ENCODE measurements at places on chromosomes 3 and 15. TPM values are rescaled to one million over a fixed set of nuclear protein-coding genes. Genes with fewer than 3 reads are reported as not detected.

- no peak for DNase-seq
Measured at GRCh38 chr15:53910236-53910849, 67.9 kb upstream of the UNC13C start.

DNA sequence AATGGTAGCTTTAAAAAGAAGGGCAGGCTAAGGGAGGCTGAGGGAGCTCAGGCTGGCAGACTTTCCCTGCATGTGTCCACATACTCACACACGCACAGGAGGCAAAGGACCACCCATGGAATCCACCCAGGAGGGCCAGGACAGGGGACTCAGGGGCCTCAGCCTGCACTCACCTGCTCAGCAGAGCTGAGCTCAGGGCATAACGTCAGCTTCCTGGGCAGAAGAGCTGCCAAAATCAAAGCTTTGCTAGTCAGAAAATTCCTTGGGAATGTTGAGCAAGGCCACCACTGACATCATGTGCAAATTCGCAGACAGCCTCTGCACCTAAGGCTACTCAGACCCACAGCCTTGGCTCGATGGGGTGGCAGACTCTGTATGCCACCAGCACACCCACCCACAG is 16.4 kb upstream of the ALAS1 start:
- DNase-seq, result no peak

GRCh38 chr3:67044295-67044694 is 46.2 kb downstream of the KBTBD8 start:
- DNase-seq, result no peak

DNA sequence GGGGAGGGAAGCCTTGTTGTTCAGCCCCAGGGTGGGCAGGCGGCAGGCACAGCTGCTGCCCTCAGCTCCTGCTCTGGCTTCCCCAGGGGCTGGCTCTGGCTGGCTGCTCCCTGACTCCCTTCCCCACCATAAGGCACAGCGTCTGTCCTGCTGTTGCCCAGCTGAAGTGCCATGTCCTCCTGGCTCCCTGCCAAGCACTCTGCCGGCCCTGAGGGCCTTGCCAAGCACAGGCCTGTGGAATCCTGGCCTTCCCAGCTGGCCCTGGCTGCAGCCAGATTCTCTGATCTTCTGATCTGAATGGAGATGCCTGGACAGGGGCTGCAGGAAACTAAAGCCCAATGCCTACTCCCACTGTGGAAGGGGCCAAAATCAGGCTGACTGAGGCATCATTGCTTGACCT is 1.1 kb downstream of the IQCF6 start:
- DNase-seq, result no peak

GRCh38 chr3:158097081-158097592 is 9.1 kb downstream of the SHOX2 start:
- no peak for DNase-seq

Gene EMC7
- total RNA-seq, result 32.4 TPM

DNA sequence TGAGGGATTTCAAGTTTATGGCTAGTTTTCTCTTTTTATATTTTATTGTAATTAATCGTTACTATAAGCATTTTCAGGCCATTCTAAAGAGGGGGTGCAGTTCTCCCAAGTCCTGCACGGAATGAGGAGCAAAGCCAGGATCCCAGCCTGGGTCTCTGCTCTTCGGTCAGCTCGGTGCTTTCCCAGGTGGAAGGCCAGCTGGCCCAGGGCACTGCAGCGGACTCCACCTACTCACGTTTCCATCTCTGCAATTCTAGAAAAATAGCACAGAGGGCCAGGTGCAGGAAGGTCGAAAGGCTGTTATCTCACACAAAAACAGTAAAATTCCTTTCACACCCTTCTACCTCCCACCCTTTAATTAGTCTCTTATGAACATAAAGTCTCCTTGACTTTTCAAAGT is 59.5 kb upstream of the HES1 start:
- DNase-seq, result no peak

GRCh38 chr3:139124197-139124596 is 79.5 kb upstream of the PRR23C start:
- DNase-seq, result no peak

GRCh38 chr3:186492385-186492984 is 51.7 kb downstream of the CRYGS start:
- no peak for DNase-seq

- no peak for DNase-seq
Measured at GRCh38 chr15:76799760-76800159, 105.4 kb downstream of the SCAPER start.

Gene PPP2R3A
- 4.5 TPM for total RNA-seq

DNA sequence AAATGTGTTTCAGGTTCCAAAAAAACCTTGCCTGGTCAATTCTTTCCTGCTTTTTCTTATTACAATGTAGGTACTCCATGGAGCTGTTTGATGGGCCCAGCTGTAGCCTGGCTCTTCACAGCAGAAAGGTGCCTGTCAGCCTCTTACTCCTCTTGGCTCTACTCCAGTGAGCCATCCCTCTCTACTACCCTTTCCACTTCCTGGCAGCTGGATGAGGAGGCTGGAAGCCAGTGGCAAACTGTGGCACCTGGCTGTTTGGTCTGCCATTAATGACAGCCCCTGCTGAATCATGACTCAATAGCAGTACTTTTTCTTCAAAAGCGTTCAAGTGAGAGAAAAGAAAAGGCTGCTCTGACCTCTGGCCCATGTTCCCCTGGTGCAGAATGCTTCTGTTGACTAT is 618.1 kb downstream of the PYDC2 start:
- DNase-seq, result no peak

Gene NAALADL2
- 0.13 TPM for total RNA-seq

DNA sequence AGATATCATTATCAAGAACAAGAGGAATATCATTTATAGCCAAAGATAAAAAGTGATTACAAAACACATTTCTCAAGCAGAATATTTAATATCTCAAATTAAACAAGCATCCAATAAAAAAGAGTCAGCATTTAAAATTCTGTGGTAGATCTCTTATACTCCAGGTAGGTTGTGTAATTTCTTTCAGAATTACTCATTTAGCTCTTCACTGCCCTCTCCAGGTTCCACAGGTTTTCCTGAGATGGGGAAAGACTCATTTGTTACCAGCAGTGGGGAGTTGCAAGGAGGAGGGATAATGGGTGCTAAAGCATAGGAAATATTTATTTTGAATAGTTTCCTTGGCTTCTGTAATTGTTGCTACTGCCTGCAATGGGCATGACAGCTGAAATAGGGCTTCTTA is 83.1 kb upstream of the RASGRP1 start:
- DNase-seq, result peak; percentile 3

DNA sequence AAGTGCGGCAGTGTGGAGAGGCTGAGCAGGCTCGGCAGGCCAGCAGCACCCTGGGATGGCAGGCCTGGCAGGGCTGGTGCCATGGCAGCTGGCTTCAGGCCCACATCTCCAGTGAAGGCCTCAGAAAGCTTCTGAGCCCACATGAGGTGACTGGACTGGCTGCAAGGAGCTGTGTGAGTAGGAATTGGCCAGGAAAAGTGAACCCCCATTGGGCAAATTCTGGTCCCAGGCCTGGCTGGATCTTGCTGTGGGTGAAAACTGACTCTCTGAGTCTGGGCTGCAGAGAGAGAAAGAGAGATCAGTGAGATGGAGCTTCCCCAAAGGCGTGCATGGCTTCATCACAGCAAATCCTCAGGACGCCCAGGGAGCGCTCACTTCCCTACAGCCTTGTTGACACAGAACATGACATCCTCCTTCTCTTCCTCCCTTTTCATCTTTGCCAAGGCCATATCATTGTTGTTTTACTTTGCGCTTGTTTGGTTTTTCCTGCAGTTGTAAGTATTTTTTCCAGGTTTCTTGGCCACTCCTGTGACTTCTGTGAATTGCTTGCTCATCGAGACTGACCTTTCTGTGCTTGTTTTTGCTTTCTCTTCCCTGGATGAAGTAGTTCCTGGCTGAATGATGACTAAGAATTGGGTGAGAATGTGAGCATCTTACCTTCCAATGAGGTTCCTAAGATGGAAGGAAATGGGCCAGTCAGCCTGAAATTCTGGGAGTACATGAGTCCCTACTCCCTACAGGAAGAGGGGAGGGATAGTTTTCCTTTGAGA is 299.1 kb downstream of the TLE3 start:
- no peak for DNase-seq

Gene SLCO3A1
- total RNA-seq, result 1.8 TPM

Gene MUSTN1
- 0.25 TPM for total RNA-seq

DNA sequence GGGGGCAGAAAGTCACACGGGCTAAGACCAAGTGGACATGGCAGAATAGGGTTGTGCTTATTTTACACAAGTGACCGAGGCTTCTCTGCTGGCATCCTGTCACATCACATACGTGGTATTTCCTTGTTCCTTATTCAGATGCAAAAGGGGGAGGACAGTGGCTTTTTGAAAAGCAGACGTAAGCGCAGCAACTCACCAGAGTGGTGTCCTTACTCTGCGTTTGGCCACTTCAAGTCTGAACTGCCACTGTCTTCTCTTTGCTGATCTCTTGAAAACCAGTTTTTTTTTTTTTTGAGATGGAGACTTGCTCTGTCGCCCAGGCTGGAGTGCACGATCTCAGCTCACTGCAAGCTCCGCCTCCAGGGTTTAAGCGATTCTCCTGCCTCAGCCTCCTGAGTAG is 113.2 kb downstream of the SOX2 start:
- DNase-seq, result no peak

GRCh38 chr15:63940966-63941620 is 105.2 kb downstream of the DAPK2 start:
- DNase-seq, result no peak

Gene LSAMP
- total RNA-seq, result not detected

Gene GOLGA6A
- total RNA-seq, result not detected

DNA sequence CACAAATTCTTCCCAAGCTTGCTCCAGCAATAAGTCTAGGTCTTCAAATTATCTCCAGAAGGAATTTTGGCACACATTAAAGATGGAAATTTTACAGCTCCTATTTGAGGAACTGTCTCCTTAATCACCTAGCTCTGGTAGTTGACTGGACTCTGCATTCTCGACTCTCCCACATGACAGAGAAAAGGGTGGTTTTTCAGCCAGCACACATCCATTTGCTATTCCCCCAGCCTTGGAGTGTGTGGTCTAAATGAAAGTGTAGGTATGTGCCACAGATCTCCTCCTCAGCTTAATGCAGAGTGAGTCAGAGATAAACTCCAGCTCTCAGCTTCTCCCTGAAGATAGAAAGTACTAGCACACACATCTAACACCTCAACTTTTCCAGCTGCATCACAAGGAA is 62.2 kb upstream of the ALCAM start:
- no peak for DNase-seq

GRCh38 chr3:42148982-42149432 is 57.9 kb downstream of the TRAK1 start:
- peak; percentile 14 for DNase-seq

DNA sequence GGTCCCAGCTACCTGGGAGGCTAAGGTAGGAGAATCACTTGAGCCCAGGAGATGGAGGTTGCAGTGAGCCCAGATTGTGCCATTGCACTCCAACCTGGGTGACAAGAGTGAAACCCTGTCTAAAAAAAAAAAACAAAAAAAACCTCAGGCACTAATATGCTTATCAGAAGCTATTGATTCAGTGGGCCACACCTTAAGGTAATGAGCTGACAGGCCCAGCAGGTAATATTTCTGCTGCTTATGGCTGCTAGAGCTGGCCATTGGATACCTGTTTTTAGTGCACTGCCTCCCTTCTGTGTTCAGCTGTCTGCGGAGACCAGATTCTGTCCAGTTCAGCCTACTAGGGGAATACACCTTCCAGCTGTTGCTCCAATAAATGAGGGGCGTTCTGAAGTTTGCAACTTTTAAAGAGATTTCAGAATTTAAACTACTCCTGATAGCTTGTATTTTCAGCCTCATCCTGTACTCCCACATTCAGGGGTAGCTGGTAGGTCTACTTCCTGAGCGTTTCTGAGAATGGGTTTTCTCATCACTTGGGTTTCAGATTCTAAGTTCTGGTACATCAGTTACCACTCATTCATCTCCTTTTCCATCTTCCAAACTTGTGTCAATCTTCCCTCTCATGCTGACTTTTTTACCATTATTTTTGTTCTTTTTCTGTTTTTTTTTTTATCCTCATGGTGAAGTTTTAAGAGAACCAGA is 69.0 kb downstream of the ATP11B start:
- no peak for DNase-seq

Gene RBMS3
- total RNA-seq, result 23.1 TPM

DNA sequence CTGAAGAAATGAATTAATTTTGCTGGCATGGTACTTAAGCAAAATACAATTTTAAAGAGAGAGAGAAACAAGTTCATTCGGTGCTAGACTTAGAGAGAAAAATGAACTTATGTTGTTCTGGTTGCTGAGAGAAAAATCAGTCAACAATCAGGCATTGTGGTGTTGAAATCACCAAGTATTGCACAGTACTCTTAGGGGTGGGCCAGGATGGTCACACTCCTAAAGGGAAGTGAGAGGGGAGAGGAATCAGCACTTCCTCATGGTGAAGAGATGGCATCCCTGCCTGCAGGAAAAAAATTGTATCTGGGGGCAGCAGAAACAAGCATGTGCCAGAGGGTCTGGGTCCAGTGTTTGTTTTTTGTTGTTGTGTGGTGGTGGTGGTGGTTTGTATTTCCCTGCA is 7.0 kb upstream of the DMXL2 start:
- no peak for DNase-seq

Gene AQP9
- not detected for total RNA-seq

- DNase-seq, result no peak
Measured at GRCh38 chr3:53657651-53658050, 163.2 kb downstream of the CACNA1D start.

- DNase-seq, result peak; percentile 85
Measured at GRCh38 chr3:14461748-14462324, 59.4 kb downstream of the SLC6A6 start.

Data from dermis microvascular lymphatic vessel endothelial cell (primary cell).